ENCODE measurements at places on chromosomes 1 and 21.

GRCh38 chr1:211639475-211640300 is 35.7 kb downstream of the NEK2 start:
- DNase-seq: no peak

- no peak for DNase-seq
These were observed 60.3 kb downstream of the FH start for GRCh38 chr1:241459186-241459802.

DNA sequence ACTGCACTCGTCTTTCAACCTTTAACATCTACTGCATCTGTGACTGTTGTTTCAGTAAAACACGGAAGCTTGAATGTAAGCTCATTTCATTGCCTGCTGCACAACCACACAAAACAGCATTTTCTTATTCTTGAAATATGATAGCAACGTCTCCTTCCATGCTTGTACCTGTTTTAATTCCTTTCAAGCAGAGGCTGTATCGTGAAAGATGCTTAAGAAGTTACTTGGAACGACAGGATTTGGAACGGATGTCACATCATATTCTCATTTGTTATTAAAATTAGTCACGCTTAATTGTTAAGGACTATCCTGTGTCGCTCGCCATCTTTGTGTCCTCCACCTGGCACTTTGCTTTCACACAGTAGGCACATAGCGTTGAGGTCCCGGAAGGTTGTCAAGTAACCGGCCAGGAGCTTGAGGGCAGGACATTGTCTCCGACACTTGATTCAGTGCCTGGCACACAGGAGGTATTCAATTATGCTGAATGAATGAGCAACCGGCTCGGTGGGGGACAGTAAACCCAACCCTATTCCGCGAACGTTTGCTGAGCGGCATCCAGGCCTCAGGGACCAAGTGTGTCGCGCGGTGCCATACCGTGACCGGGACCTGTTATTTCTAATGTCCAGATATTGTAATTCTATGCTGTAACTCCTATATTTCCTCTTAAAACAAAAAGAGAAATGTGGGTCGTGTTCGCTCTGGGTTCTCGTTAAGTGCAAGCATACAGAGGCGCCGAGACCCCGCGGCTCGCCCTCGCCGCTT is 499 bp upstream of the SH3GLB1 start:
- DNase-seq: no peak

GRCh38 chr21:28875078-28875477 is 117.6 kb downstream of the LTN1 start:
- DNase-seq: no peak

DNA sequence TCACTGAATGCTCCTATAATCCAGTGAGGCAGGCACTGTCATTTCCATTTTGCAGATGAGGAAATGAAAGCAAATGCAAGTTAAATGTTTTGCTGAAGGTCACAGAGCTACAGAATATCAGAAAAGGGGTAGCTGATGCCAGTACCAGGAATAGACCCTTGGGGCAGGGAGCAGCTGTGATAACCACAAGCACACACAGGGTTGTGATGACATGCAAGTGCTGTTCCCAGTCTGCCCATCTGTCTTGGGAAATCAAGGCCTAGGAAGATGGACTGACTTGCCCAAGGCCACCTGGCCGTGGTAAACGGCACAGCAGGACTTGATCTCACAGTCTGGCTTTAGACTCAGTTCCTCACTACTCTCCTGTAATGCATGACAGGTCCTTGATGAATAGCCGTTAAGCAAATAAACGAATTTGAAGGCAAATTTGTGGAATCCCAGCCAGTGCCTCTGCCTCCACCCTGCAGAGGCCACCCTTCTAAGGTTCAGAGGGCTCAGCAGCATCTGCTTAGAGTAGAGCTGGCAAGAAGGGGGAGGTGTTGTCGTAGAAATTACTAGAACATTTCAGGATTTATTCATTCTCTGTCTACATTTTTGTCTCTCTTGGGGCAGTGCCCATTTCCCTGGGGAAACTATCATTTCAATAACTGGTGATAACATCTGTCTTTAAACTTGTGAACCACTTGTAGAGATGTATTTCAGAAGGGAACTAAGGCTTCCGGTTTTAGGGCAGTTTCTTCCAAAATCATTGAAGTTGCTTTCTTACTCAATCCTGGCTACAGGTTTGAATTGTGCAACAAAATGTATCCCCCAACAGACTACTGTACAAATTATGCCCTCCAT is 53.2 kb upstream of the MRPS6 start:
- DNase-seq: no peak

DNA sequence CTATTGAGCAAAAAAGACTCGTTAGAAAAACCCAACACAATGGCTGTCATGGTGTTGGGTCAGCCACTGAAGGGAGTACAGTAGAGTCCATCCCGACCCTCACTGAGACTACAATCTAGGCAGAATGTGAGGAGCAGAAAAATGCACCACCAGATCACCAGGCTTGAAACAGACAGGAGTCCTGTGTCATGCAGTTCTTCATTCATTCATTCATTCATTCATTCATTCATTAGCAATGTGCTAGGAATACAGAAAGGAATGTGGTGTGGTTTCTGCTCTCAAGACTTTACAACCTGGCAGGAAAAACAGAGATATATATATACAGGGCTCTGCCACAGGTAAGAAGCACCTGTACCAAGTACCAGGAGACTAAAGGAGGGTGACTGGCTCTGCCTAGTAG is 392.3 kb downstream of the OMA1 start:
- no peak for DNase-seq
